Small intestine (tissue), 16 donors: ENCODE measurements at places on chromosomes 13 and 19. TPM values are rescaled to one million over a fixed set of nuclear protein-coding genes. Genes with fewer than 3 reads are reported as not detected.
A peak's percentile ranks its signal among the peaks of the same experiment; 100 is the strongest.

GRCh38 chr19:35206855-35207254 lies 21.7 kb downstream of the FAM187B start:
- no peak for DNase-seq

Gene GJB6
- not detected for polyA plus RNA-seq

- no peak for DNase-seq
Measured at GRCh38 chr13:84962849-84963248, 836.4 kb downstream of the SLITRK6 start.

Gene KLHL1
- polyA plus RNA-seq = not detected

Gene PSG3
- not detected for polyA plus RNA-seq

- no peak for DNase-seq
Measured at GRCh38 chr13:43362556-43362955, 339.2 kb downstream of the DNAJC15 start.

Gene SWSAP1
- polyA plus RNA-seq = 3.0 TPM

DNA sequence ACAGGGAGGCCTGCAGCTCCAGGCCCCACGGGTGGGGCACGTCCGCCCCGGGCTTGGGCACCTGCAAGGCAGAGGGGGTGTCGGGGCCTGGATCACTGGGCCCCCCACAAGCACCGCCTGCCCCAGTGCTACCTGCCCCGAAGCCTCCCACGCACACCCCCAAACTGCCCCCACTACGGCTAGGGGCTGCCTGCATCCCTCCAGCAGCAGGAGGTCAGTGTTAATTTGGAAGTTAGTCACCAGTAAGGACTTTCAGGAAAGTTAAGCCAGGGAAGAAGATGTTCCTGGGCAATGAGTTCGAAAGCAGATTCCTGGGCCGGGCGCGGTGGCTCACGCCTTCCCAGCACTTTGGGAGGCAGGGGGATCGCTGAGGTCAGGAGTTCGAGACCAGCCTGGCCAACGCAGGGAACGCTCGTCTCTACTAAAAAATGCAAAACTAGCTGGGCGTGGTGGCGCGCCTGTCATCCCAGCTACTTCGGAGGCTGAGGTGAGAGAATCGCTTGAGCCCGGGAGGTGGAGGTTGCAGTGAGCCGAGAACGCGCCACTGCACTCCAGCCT lies 5.5 kb downstream of the PEAK3 start:
- no peak for DNase-seq

DNA sequence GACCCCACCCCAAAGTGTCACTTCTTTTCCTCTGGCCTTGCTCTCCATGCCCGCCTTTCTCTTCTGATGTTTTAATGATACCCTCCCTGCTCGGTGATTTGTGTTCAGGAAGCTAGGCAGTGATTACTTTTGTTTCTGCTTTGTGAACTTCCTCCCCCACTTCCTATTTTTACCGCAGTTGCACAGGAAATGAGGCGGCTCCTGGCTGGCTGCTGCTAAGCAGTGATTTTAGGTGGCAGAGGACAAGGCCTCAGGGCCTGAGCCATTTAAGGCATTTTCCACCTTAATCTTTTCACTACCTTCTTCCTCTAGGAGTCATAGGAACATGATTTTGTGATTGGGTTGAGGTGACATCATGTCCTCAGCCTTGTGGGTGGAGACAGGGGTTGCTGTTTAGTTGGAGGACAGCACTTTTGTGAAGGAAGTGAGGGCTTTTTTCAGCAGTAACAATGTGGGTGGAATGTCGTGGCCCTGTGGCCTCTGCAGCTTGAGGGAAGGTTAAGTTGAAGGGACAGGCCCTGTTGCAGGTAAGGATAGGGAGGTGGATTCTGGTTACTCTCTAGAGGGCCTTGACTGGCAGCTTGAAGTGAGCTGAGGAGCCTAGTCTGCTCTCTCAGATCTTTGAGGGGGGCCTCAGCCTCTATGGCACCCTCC lies 15.7 kb downstream of the GARRE1 start:
- peak; percentile 39 for DNase-seq

GRCh38 chr13:97364827-97365226 lies 69.1 kb upstream of the RAP2A start:
- no peak for DNase-seq

DNA sequence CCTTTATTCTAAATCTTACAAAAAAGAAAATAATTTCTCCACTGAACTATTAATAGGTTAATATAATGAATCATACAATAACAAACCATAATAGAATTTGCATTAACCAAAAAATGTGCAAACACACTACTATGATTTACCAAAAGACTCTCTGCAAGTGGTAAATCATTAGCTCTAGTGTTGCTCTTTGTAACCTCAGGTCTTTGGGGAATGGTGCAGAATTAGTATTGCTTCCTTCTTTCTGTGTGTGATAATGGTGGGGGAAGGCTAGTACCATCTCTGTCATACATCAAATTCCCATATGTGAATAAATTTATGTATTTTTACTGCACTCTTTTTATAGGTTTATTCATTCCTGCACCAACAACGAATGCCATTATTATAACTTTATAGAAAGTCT lies 105.1 kb downstream of the COG6 start:
- no peak for DNase-seq

Gene TNNI3
- 1.3 TPM for polyA plus RNA-seq

GRCh38 chr19:13717194-13717643 lies 47.1 kb upstream of the MRI1 start:
- DNase-seq = no peak

Gene TMEM190
- polyA plus RNA-seq = not detected

DNA sequence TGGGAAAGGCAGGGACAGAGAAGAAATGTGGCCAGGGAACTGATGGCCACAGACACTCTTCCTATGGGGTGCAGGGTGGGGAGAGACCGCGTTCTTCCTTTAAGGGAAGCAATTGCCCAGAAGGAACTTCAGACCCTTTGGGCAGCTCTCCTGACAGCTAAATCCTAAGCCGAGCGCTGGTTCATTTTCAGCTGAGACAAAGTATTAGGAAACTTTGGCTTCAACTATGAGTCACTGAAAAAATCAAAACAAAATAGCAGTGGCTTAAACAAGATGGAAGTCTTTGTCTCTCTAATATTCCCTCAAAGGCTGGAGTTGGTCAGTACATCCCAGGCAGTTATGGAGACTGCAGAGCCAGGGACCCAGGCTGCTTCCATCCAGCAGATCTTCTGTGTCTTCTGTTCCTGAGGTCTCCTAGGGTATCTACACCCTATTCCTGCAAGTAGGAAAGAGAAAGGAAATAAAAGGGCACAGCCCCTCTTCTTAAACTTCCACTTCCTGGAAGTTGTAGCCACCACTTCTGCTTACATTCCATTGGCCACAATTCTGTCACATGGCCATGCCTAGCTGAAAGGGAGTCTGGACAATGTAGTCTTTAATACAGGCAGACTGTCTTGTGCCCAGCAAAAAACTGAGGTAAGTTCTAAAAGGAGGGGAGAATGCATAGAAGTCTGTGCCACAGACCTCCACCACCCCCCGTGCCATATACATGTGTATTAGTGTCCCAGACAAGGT lies 163.5 kb downstream of the KATNAL1 start:
- DNase-seq = no peak

DNA sequence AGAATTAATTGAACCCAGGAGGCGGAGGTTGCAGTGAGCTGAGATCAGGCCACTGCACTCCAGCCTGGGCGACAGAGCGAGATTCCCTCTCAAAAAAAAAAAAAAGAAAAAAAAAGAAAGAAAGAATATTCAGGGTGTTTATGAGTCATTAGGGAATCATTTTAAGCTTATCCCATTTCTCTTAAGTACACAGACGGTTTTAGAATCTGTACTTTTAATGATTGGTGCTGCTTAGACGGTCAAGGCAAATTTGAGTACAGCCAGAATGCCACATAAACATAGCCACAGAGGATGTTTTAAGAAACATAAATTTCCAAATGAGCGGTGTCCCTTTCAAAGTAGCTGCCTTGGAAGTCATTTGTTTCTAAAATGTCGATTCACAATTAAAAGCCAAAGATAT lies 2.6 kb downstream of the SPRYD7 start:
- no peak for DNase-seq

Gene HIF3A
- 27.9 TPM for polyA plus RNA-seq

DNA sequence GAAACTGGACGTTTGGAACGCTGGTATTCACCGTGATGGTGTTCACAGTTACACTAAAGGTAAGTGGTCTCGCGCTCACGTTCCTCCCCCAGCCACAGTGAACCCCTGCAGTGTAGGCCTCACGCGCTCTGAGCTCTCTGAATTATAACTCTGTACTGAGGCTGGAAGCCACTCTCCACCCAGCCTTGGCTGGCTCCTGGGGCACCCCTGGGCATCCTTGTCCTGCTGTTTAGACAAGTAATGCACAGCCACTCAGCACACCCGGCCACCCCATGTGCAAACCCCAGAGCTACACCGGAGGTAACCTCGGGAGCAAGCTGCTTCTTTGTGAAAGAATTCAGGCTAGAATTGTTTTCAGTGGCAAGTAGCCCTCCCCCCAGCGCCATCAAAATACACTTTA lies 97.3 kb upstream of the MCF2L start:
- no peak for DNase-seq

- DNase-seq = no peak
Measured at GRCh38 chr13:44305286-44305685, 68.3 kb upstream of the SERP2 start.

DNA sequence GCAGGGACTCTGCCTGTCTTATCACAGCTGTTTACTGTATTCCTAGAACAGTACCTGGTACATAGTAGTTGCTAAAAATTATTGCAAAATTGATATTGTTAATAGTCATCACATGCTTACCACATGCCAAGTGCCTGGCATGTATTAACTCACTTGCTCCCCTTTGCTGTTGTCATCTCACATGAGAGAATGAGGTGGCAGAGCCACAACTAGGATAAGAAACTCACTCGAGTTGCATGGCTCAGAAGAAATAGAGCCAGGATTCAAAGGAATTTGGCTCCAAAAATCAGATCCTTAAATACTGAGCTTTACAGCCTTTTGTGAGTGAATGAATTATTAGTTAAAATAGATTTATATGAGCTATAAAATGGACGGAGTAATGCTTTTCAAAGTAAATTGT lies 42.6 kb downstream of the B3GLCT start:
- DNase-seq = no peak
